Esophagus squamous epithelium (tissue), 5 donors: ENCODE measurements at places on chromosomes 16 and 17.

DNA sequence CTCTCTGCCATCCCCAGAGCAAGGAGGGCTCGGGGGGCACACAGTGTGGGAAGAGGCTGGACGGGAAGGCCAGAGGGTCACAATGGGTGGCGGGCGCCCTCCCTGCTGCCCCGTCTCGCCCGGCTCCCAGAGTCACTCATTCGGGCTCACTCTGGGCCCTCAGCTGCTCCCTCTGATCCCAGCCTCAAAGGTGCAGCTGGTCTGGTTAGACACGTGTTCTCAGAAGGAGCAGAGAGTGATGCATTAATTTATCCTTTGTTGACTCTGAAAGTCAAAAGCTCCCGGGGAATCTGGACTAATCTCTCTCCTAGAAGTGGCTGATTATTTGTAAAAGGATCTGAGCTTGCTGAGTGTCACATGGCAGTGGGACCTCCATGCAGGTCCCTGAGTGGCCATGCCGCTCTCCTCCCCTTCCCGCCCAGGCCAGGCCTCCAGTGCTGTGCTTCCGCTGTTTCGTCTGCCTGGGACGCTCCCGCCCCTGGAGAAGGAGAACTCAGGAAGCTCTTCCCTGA is 87.5 kb downstream of the SEC14L1 start:
- no peak for DNase-seq

DNA sequence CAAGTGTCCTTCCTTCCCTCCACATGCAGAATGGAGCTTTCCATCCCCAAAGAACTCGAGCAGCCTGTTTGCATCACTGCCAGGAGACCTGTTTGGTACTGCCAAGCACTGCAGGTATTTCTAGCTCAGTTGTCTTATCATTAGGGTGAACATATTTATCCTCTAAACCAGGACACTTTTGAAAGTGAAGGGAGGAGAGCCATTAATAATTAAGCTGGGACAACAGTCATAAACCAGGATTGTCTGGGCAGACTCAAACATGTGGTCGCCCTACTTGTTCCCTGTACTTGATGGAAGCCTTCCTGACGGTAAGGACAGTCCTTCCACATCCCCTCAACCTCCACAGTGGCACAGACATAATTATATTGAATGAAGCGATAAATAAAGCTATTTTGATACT is 67.4 kb downstream of the PRKCA start:
- DNase-seq = no peak

DNA sequence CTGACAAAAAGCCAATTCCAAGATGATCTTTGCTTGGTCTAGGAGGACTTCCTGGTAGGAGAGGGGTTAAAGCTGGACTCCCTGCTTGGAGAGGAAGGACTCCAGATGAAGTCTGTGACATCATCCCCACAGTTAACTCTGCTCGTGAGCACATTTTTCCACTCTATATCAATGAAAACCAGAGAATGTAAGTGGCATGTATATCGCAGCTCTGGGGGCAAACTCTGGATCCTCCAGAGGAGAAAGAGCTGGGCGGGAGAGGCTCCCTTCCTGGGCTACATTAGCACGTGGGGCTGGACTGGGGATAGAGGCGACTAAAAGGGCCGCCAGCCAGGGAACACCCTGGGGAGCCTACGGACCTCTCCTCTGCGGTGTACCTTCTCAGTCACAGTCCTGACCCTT is 34.1 kb downstream of the HIC1 start:
- no peak for DNase-seq

GRCh38 chr17:1940810-1941185 is 84.3 kb downstream of the RTN4RL1 start:
- no peak for DNase-seq

GRCh38 chr16:11585460-11586377 is 1.0 kb downstream of the LITAF start:
- no peak for DNase-seq

DNA sequence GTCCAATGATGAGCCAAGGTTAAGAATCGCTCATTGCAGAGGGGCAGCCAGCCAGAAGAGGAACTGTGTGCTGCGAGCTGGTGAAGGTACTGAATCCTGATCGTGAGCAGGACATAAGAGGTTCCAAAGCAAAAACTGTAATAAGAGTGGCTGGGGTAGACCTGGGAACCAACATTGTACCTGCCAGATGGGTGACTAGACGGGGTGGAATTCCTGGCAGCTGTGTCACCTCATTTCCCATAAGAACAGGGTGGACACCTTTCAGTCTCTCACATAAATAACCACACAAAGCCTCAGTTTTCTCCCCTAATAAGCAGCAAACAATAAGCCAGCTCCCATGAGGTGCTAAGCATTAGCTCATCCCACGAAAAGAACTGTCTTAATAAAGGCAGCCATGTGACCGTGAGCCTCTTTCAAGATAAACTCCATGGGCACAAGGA is 290.3 kb downstream of the SOX9 start:
- DNase-seq = no peak

- no peak for DNase-seq
These were observed 5.1 kb downstream of the C1QTNF8 start for GRCh38 chr16:1090620-1091587.
